Aorta (tissue), 5 donors: ENCODE measurements at places on chromosomes 5 and 9.

GRCh38 chr9:136577941-136578625 lies 32.2 kb upstream of the NOTCH1 start:
- DNase-seq = no peak

GRCh38 chr5:145991044-145991575 lies 54.7 kb downstream of the SH3RF2 start:
- DNase-seq = no peak

DNA sequence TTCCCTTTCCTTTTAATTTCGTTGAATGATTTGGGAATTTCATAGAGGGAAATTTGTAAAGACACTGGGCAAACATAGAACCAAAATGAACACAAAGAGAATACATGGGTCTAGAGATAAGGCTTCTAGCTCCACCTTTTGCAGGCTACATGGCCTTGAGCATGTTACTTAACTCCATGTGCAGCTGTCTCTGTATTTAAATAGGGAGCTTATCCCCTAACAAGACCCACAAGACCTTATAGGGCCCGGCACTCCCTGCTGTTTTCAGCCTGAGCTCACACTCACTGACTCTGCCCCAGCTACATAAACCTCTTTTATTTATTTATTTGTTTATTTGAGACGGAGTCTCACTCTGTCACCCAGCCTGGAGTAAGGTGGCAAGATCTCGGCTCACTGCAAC lies 30.6 kb upstream of the TLE1 start:
- DNase-seq = no peak

DNA sequence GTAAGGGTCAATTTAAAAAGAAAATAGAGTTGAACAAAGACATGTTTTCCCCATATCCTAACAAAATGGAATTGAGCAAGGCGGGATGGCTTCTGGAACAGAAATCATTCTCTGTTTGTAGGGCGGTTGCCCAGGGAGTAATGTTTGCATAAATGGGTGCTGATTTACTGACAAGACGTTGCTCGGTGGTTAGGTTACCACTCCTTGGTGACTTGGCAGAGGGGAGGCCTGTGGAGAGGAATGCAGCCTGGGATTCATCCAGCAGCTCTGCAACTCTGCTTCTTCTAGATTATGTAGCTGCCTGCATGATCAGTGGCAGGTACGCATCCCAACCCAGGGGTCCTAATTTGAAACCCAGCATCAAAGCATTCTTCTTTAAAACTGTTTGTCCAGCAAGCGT lies 200.2 kb downstream of the CFAP90 start:
- DNase-seq = no peak

GRCh38 chr5:134736173-134736812 lies 2.1 kb upstream of the CAMLG start:
- no peak for DNase-seq

GRCh38 chr5:171272996-171273970 lies 35.8 kb upstream of the TLX3 start:
- DNase-seq = no peak

DNA sequence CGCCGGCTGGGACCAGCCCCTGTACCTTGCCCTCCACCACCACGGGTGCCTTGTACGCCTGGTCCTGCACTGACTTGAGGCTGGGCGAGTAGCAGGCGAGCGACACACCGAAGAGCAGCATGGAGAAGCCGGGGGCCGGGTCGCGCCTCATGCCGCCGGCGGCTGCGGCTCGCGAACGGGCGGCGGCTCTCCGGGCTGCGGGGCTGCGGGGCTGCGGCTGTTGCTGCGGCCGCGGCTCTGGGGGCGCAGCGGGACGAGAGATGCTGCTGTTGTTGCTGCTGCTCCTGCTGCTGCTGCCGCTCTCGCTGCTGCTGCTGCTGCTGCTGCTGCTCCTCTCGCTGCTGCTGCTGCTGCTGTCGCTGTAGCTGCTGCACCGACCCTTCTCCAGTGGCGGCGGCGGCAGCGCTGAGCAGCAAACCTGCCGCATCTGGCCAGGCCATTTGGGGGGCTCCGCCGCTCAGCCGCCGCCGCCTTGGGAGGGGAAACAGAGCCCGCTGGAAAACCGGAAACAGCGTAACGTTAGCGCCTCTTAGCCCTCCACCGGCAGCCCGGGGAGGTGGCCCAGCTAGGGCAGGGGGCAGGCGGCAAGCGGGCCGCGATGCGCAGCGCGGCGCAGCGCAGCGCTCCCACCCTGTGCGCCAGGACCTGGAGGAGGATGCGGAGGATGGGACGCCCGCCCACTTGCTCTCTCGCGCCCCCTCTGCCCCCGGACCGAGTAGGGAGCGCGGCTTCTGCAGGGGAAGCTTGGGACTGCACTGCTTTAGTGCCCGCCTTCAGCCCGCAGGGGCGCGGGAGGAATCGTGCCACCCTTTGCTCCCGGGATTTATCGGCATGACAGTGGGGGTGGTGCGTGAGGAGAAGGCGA lies at the start of gene NRG2:
Gene NRG2, minus strand, starts transcription at position 657 of the 865 bp plus-strand sequence.
- DNase-seq = peak; percentile 90

GRCh38 chr5:1727571-1727970 lies 72.1 kb downstream of the MRPL36 start:
- peak; percentile 60 for DNase-seq

GRCh38 chr9:79800578-79800977 lies 228.8 kb downstream of the TLE4 start:
- DNase-seq = no peak

DNA sequence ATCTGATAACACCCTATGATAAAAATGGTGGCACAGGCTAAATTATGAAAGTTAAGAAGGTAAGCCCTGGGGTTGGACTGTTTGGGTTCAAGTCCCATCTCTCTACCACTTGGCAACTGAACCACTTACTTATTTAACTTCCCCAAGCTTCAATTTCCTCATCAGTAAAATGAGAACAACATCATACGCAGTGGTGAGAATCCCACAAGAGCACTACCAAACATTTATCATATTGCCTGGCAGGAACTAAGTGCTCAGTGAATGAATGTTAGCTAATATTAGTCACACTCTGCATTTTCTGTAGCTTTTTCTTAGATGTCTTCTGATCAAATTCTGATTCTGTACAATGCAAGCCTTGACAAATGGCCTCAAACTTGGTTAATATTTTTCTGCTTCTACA lies 306.7 kb downstream of the EBF1 start:
- DNase-seq = no peak

DNA sequence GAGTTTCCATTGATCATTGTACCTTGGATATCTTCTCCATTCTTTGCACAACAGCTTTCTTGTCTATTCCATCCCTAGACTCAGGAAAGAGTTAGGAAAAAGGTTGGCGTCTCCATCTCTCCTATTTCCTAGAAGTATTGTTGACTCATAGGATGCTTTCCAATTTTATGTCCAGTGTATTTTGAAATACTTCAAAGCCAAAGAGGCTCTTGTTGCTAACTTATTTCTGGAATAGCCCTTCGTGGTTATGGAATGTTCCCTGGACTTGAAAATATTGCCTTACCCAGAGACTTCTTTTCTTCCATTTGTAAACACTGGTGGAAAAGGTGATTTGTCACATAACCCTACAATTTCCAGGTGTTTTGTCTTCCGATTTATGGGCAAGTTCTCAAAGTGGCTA lies 402.3 kb upstream of the ZNF608 start:
- DNase-seq = no peak

DNA sequence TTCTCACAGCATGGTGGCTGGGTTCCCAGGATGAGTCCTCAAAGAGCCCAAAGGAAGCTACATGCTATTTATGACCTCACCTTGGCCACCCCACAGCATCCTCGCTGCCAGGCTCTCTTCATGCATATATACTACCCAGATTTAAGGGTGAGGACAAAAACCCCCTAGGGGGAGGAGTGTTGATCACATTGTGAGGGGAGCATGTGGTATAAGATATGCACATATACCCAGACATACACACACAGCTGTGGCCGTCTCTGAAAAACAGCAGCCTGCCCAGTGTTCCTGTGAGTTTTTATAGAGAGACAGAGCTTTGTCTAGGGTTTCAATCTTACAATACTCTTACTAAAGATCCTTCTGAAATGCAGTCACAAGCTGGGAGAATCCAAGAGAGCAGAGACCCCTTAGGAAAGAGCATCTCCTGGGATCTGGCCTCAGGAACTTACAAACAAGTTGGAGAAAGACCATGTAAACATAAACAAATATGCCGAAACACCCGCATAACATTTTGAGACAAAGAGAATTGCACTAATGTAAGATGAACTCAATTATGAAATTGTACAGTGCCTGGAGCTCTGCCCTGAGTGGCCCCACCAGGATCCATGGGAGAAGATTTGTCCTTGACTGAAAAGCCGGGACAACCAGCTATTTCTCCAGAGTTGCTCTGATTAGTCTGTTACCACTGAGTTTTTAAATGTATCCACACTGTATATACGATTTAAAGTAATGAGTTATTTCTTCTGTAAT lies 146.4 kb downstream of the GADD45G start:
- DNase-seq = no peak

DNA sequence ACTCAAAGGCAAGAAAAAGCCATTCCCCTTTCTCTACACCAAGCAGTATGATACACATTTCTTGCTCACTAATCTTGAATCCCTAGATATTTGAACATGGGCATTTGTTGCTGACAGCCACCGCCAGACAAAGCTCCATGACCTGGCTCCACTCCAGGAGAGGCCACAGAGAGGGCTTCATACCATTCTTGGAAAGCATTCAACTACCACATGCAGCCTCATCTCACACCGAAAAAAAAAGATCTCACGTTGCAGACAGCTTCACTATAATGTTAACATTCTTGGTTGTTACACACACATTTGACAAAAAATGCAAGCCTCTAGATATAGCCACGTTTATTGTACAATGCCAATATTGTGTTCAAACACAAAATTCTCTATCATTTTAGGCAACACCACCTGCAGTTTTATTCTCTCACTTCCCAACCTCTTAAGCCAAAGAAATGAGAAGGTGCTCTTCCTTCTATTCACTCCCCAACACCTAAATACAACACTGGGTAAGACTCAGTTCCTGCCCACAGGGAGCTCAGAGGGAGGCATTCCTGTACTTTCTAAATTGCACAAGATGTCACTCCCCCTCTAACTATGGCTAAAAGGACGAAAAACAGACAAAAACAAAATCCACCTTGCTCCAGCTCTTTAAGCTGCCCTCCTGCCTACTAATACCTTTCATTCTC lies 222.4 kb downstream of the TSSK1B start:
- no peak for DNase-seq

DNA sequence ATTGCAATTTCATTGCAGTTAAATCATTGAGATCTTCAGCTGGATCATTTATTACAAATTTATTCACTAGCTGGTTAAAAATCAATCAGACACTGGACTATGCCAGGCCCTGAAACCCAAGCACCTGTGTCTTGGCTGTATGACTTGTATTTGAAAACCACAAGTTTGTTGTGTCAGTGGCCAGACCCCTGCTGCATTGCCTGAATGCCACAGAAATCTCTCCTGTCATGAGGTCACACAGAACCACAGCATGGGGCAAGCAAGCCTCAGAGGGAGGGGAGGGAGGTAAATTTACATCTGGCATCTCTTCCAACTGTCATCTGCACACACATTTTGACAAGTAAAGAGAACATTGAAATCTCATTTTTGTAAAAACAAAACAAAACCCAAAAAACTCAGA lies 90.0 kb downstream of the ARRDC3 start:
- no peak for DNase-seq

DNA sequence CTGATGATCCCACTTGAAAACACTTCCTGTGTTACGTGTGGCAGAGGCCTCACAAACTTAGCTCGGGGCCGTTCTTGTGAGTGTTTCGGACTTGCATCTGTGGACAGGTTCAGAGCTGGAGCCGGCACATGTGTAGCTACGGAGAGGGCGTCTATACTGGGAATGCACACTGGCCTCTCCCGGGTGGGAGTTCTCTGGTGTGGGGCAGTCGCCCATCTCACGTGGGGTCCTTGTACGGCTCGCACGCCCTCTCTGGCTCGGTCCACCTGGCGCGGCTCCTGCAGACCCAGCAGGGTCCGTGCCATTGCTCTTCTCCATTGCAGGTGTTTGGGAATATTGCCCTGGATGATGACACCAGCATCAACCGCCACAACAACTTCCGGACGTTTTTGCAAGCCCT lies 197.9 kb downstream of the CACNA1B start:
- DNase-seq = no peak

DNA sequence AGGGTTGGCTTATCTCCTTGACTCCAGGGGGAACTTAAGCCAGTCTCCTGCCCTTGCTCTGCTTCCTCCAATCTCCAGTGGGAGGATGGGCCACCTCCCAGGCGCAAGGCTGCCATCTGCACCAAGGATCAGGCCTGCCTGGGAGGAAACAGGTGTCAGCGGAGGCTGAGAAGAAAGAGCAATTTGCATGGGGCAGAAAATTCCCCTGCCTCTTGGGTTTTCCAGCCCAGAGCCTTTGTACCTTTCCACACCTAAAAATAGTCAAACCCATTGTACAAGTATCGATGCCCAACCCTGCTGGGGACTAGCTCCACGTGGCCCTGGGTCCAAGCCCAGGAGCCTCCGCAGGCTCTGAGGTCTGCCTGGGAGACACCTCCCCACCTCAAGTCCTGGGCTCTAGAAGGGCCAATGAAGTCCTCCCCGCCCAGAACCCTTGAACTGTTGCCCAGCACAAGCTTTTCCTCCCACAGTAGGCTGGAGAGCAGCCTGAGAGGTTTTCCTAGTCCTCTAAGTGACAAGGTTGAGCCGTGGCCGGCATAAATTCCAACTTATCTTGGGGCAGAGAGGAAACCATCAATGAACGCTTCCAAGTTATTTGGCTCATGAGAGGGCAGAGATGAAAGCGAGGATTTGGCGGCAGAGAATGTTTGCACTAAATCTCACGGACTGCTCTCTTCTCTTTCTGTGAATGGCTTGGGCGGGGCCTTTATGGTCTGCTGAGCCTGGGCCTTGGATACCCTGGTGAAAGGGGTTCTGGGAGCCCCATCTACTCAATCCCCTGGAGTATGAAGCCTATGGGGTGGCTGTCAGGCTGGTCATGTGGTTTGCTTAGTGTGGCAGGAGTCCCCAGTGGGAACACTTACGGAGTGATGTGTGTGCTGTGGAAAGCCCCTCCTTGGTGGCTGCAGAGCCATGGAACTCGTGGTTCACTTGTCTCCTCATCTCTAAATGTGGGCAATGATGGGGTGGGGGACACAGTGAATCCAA lies 15.6 kb downstream of the JADE2 start:
- DNase-seq = peak; percentile 32
